Erythroblast (primary cell): ENCODE measurements at places on chromosomes 1 and 21.
A peak's percentile ranks its signal among the peaks of the same experiment; 100 is the strongest.

DNA sequence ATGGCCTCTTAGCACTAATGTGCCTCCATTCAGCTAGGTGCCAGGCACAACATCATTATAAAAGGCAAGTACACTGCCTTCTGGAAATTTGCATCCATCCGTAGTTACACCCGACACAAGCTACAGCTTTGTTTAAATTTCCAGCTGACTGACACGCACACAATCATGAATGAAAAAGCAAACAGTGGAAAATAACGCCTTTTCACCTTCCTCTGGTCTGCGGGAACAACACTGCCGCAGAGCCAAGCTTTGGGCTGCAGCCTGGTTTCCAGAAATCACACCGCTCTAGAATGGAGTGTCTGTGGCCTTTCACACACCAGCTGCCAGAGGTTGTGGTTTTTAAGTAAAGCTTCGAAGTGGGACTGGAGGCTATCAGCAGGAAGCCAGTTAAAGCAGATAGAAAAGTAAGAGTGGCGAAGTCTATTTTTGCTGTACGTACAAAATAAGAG is 142.8 kb upstream of the COA6 start:
- DNase-seq = no peak

DNA sequence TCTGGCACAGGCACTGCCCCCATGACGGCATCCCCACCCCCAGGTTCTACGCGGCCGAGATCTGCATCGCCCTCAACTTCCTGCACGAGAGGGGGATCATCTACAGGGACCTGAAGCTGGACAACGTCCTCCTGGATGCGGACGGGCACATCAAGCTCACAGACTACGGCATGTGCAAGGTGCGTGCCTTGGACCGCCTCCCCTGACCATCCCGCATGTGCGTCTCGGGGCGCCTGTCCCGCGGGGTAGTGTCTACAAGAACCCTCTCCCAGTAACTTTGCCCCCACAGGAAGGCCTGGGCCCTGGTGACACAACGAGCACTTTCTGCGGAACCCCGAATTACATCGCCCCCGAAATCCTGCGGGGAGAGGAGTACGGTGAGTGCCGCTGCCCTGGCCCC is 22.6 kb downstream of the FAAP20 start:
- DNase-seq = no peak

DNA sequence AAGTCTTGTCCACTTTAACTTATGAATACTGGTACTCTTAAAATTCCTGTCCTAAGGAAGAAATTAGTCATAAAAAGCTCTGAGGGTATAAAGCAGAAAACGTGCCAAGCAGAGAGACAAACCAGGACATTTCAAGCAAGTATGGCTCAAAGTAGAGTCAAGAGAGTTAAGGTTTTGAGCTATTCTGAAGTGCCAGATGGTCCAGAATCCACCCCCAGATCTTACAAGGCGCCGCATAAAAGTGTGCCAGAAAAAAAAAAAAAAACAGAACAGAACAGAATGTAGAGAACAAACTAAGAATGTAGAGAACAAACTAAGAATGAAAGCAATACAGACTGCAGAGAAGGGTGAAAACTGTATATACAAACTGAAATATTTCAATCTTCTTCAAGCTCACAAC is 12.5 kb downstream of the EPS15 start:
- DNase-seq = peak; percentile 10

GRCh38 chr1:1602968-1603506 is 3.1 kb upstream of the FNDC10 start:
- no peak for DNase-seq

- DNase-seq = no peak
Observed at GRCh38 chr1:232743999-232744398, 61.2 kb upstream of the MAP10 start.

- DNase-seq = no peak
Observed at GRCh38 chr1:173112129-173112528, 61.4 kb upstream of the TNFSF18 start.

- no peak for DNase-seq
Observed at GRCh38 chr1:31428436-31429221, 15.6 kb downstream of the SERINC2 start.

DNA sequence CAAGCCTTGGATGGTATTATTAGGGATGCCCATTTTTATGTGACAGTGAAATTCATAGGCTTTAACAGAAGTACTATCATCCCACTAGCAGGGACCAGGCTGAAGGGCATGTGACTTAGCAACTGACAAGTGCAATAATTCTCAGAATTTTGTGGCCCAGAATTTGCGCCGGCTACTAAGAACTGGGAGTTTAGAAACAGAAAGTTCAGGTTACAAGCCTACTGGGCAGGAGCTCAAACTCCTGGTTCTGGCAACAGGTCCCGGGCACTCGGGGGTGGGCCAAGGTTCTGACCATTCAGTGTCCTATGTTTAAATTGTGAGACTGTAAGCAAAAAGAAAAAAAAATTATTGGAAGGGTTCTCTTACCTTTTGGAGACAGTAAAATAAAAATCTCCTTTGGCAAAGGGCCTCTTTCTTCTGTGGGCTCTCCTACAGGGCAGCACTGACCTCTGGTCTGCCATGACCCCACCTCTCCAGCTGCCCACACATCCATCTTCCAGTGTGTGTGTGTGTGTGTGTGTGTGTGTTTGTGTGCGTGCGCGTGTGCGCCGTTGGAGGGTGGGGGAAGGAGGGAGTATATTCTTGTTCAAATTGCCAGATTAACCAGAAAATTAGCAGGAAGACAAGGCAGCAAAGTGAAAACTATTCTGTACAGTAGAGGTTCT is 26.1 kb downstream of the IRF2BP2 start:
- DNase-seq = peak; percentile 88

GRCh38 chr21:39720126-39720778 is 24.7 kb upstream of the IGSF5 start:
- DNase-seq = no peak
